ENCODE measurements at places on chromosomes 5 and 9.

GRCh38 chr5:2761921-2762488 is 10.5 kb upstream of the IRX2 start:
- DNase-seq: no peak

GRCh38 chr9:137611623-137612609 is 6.4 kb downstream of the ARRDC1 start:
- no peak for DNase-seq

GRCh38 chr9:114696814-114697544 is 15.0 kb upstream of the TEX48 start:
- no peak for DNase-seq

DNA sequence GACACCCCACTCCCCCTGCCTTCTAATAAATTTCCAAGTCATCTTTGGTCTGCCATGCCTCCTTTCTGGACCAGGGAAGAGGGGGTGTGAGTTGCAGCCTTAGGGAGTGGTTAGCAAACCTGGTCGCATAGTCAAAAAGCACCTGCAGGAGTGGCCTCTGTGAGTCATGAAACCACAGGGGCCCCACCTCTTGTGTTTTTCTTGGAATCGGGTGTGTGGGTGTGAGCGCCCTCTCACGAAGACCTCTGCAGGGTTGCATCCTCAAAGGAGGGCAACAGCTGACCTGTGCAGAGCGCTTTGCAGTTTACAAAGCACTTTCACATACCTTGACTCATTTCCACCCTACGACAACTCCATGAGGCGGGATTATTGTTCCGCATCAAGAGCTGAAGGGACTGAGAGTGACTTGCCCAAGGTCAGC is 36.8 kb upstream of the TEX48 start:
- DNase-seq: no peak

DNA sequence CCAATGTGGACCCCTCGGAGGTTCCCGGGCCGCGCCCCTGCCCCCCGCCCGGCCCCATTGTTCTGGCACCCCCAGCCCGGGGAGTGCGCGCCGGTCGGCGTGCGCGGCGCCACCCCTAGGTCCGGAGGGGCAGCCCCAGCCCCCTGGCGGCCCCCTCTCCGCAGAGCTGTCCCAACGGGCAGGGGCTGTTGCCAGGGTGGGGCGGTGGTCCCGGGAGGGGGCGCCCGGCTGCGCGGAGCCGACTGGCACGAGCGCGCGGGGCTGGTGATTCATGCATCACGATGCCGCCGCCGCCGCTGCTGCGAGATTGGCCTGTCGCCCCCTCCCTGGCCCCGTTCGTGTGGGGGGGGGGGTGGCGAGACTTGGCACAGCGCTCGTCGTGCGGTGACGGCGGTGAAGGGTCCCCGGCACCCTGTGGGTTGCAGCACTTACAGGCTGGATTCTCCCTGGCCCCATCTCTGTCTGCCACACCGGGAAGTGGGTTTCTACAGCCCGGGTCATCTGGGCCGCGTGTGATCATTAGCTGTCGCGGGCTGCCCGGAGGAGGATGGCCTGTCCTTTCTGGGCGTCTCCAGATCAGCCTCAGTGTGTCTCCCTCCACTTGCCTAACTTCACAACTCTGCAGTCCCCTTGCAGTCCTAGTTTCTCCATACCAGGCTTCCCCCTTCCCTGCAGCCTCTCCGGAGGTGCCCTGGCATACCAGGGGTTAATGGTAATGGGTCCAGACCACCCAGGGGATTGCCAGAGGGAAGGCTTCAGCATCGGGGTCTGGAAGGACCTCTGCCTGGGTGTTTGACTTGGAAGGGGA is 858 bp downstream of the NCS1 start:
- no peak for DNase-seq
